ENCODE measurements at places on chromosomes 13 and 19.

GRCh38 chr19:6531163-6531955, 533 bp downstream of the TNFSF9 start:
- DNase-seq, result no peak

- no peak for DNase-seq
Measured at GRCh38 chr13:22194106-22194805, 523.4 kb downstream of the FGF9 start.

DNA sequence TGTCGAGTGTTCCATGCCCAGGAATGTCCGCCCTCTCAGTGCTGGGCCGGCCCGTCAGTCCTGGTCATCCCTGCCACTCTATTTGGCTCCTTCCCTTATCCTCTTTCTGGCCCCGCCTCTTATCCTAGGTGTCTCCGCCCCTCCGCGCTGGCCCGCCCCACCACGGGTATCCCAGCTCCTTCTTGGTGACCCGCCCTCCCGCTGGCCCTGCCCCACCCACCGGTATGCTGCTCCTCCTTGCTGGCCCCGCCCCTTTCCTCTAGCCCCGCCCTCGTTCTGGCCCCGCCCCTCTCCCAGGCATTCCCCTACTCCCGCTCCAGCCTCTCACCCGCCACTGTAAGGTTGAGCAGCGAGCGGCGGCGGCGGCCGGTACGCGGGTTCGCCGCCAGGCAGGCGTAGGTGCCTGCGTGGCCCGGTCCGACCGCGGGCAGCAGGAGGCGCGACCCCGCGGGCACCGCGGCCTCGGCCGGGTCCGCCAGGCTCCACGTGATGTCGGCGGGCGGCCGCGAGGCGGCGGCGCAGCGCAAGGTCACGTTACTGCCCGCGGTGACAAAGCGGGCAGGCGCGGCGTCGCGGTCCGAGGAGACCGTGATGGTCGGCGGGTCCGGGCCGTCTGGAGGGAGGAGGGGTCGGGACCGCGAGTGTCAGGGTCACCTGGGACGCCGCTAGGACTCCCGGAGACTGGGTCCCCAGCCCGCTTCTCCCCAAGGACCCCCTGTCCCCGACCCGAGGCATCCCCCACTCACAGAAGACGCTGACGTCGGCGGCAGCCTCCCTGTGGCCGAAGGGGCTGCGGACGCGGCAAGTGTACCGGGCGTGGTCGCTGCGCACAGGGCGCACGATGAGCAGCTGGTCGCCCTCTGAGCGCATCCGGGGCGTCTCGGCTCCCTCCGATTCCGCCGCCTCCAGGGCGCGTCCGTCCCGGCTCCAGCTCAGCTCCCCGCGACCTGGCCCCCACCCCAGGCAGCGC, 2.0 kb downstream of the VSIG10L start:
- peak; percentile 93 for DNase-seq

GRCh38 chr13:74449811-74450524, 315.8 kb upstream of the KLF12 start:
- no peak for DNase-seq

GRCh38 chr13:28628241-28628640, 30.7 kb upstream of the POMP start:
- DNase-seq, result no peak

DNA sequence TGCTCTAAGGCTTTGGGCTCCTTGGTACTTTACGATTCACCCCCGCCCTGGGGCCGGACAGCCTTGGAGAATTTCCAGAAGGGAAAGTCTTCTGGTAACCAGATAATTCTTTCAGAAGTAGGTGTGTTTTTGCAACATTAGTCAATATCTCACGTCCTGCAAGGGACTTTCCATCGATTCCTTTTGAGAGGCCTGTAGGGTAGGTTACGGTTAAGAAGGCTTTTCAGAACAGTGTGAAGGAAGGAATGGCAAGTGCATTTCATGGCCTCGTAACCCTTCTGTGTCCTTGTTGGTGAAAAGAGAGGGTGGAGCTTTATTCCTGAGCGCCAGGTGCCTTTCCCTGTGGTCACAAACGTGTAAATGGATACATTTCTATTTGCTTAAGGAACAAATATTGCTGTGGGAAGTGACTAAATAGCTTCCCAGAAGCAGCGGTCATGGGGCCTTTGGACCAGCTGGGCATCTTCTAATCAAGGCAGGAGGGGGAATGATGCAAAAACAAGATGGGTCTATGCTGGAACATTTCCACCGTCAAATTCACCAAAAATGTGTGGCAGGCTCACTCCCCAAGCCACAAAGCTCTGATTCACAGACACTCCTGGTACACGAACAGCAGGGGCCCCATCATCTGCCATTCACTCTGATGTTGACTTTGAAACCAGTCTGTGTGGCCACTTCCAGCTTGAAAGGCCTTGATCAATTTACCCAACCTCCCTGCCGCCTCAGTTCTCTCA, 99.2 kb downstream of the ANKRD10 start:
- DNase-seq, result no peak

- no peak for DNase-seq
Measured at GRCh38 chr13:23724196-23724970, 154.2 kb downstream of the TNFRSF19 start.

DNA sequence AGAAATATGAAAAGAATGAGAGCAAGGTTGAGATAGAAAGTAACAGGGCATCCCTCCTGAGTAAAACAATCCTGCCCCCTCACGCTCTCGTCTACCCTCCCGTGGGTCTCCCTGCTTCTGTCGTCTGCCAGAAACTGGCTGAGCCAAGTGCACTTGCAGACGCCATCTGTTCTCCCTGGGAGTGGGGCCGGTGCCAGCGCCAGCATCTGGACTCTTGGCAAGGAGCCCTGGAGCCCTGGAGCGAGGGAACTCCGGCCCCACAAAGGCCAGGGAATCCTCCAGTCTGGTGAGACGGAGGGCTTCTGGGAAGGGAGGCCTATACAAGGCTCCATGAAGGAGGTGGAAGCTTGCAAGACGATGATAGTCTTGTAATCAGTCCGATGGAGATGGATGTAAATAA, 2.3 kb upstream of the TMEM91 start:
- DNase-seq, result no peak

DNA sequence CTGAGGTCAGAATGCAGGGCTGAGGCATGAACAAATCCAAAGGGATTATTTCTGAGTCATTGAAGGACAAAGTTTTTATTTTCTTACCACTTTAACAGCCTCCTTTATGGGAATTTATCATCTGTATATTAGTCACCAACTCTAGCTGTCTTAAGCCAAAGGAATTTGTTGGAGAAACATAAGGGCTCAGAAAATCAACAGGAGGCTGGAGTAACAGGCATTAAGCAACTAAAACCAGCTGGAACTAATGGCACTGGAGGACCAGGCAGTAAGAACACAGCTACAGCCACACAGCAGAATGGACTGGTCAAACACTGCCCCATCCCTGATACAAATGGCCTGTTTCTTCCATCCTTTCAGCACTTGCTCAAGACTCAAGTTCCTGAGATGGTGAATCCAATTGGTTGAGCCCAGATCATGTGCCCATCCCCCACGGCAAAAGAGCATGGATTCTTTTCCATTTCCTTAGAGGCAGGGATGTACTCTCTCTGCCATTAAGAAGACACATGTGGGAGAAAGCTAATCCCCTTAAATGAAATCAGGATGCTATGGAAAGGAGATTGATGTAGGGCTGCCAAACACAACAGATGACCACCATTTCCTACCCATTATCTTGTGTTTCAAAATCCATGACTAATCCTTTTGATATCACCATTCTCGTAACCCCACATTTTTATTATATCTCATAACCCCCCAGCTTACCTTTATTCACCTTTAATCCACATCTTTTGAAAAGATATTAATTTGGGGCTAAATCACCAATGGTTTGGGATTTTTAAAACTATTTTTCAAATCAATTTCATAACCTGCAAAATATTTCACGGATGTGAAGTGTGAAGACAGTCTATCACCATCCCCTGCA, 157.0 kb upstream of the FNDC3A start:
- DNase-seq, result no peak

DNA sequence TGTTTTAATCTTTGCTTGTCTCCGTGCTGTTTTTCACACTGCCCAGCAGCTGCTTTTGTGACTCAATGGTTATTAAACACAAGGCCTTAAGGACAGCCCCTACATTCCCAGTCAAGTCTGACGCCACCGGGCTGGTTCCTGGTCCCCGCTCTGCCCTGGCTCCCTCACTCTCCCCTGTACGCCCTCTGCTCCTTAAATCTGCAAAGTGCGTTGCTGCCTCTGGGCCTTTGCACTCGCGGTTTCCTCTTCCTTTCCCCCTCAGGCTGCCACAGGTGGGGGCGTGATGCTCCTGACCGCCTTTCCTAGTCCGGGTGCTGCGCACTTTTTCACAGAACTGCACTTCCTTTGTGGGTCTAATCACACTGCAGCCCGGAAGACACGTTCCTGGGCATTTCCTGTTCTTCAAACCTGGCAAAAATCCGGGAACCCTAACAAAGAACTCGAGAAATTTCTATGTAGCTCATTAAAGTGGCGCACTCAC, 25.6 kb downstream of the NOSIP start:
- no peak for DNase-seq
